ENCODE measurements at places on chromosomes 1 and 21.

GRCh38 chr1:85366391-85367170 lies 90.1 kb upstream of the BCL10 start:
- no peak for DNase-seq

GRCh38 chr1:65045022-65045817 lies 78.9 kb upstream of the JAK1 start:
- no peak for DNase-seq

- DNase-seq = no peak
Observed at GRCh38 chr1:229217716-229218115, 53.2 kb upstream of the RAB4A start.

GRCh38 chr21:32930673-32931072 lies 95.1 kb upstream of the OLIG2 start:
- DNase-seq = no peak

All from activated CD8-positive, alpha-beta memory T cell treated with anti-CD3 and anti-CD28 coated beads for 24 hours (primary cell).